ENCODE measurements at places on chromosomes 12 and 14.

DNA sequence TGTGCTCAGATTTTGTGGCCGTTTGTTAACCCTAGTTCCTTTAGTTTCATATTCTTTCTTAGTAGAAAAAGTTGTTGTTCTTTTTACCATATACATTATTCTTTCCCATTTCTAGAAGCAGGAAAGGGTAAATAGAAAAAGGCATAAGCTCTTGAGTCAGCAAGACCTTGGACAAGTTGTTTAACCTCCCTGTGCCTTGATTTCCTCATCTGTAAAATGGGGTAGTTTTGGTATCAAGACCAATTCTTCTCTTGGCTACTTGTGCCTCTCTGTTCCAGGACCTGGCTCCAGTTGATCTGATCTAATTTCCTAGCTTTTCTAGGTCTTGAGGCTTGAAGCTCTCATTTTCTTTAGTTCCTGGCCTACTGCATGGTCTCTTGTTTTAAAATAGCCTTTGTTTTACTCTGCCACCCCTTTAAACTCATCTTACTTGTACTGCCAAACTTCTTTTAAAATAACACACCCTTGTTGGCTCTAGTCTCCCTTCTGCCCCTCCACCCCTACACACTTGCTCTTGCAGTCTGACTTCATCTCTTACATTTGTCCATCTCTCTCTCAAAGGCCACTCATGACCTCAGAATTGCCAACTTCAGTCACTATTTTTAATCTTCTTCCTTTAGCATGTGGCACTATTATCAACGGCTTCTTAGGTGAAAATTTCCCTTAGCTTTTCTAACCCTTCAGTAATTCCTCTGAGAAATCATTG, 143.7 kb downstream of the TTLL5 start:
- DNase-seq: no peak

DNA sequence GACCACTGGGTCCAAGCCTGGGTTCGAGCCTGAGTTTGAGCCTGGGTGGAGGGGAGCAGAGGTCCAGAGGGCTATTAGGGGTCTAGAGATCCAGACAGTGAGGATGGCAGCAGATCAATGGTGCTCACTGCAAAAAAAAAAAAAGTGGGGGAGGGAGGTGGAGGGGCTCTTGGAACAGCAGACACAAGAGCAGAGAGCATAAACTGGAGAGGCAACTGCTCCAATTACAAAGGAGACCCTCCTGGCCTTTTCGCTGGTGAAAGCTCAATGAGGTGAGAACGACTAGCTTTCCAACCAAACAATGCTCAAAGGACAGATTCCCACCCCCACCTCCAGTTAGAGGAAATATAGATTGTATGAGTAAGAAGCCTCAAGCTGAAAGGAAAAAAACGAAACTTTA, 124.2 kb upstream of the TSPAN8 start:
- DNase-seq: no peak

DNA sequence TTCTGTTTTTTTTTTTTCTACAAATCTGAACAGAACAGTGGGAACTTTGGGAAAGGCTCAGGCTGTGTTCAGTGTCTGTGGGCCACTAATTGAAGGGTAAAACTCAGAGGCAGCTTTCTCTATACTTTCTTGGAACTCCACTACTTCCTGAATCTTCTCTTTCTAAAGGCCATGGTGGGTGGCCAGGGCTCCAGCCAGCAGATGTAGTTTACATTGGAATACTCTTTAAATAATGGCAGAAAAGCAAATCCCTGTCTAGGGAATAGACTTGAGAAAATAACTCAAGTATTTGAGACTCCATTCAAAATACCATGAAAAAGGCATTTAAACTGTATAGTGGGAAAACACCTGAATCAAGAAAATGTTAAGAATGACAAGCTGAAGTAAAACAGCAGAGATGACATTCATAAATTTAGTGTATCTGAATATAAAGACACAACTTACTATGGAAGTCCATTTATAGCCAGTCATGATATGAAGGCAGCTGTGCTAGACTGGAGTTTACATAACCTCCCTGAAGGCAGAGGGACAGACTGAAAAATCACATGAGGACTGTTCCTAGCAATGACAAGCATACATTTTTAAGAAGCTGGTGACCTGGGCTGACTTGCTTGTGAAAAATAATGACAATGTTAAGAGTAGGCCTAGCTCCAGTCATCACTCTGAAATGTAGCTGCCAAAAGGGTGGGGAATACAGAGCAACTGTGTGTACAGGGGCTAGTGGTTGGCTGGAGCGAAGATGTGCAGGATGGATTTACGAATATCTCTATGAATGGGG, 168.6 kb downstream of the STXBP6 start:
- DNase-seq: no peak

- no peak for DNase-seq
Measured at GRCh38 chr12:46919666-46920400, 94.0 kb upstream of the SLC38A4 start.

DNA sequence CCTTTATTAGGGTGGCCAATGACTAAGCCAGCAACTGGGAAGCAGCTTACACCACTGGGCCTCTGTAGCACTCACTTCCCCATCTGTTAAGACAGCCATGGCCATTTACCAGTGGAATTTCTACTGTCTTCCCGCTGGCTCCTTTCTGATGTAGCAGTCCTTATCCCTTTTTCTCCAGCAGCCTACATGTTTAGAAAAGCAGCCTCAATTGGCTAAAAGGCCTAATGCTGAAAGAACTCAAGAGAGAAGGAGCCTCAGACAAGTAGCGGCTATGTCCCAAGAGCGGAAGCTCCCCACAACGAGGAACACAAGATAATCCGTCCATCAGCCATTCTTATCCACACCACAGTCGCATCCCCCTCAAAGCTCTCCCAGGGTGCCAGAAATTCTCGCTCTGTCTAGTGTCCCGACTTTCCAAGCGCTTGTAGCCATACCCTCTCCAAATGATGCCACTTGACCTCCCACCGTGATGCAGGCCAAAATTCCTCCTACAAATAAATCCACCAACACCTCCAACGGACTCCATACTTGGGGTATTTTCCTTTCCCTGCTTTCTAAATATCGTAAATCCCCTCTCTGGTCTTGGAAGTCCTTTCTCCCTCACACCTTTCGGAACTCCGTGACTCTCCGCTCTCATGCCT, 624 bp downstream of the M6PR start:
- peak; percentile 37 for DNase-seq

- DNase-seq: peak; percentile 100
Measured at GRCh38 chr14:92793709-92794546, at the start of gene GOLGA5. TSS of gene GOLGA5 (plus strand) at chr14:92794305. CDS start at chr14:92797438, 3,133 bp downstream.

- no peak for DNase-seq
Measured at GRCh38 chr12:42846782-42847181, 257.2 kb upstream of the PRICKLE1 start.

GRCh38 chr12:85779768-85780167, 56.4 kb downstream of the RASSF9 start:
- DNase-seq: no peak

DNA sequence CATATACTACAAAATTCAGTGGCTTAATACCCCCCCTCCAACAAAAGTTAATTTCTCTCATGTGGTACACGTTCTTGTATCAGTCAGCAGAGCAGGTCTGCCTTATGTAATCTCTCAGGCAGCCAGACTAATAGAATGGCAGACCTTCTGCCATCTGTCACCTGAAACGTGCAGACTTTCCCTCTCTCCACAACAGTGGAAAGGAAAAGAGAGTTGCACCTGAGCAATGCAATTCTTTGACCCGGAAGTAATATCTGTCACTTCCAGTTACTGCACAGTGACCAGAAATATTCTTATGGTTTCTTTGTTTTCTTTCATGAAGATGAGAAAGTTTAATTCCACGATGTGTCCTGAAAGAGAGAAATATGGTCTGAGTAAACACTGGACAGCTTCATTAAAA, 14.4 kb downstream of the KERA start:
- DNase-seq: no peak

GRCh38 chr12:32612658-32613614, 66.2 kb upstream of the DNM1L start:
- no peak for DNase-seq

- peak; percentile 6 for DNase-seq
Measured at GRCh38 chr12:52524898-52525591, 4.9 kb upstream of the KRT5 start.
